ENCODE measurements at places on chromosomes 4 and X.

- no peak for DNase-seq
These were observed 4.4 kb upstream of the SRPX start for GRCh38 chrX:38225093-38225492.

- DNase-seq = no peak
These were observed 6.8 kb upstream of the IQSEC2 start for GRCh38 chrX:53288189-53288588.

- DNase-seq = peak; percentile 40
These were observed 125.3 kb upstream of the CLNK start for GRCh38 chr4:10809905-10810304.

- DNase-seq = no peak
These were observed 54.1 kb downstream of the CCNI start for GRCh38 chr4:77021614-77022089.

- no peak for DNase-seq
These were observed 1323.4 kb downstream of the RAPGEF2 start for GRCh38 chr4:160426233-160426632.

DNA sequence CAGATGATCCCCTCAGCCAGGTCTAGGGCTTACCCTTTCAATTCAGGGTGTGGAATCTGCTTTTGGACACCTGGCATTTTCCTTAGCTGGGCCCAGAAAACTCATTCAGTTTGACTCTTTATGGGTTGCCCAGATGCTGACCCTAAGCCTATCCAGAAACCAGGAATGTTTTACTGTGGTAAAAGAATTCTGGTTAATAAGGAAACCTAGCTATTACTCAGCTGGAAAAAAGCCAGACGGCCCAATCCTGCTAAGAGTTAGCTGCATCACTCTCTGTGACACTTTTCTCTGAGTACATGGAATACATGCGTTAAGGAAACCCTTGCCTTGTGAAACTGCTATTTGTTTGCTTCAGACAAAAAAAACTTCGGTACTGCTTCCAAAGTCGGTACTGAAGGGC, 28.0 kb downstream of the ING2 start:
- DNase-seq = no peak

DNA sequence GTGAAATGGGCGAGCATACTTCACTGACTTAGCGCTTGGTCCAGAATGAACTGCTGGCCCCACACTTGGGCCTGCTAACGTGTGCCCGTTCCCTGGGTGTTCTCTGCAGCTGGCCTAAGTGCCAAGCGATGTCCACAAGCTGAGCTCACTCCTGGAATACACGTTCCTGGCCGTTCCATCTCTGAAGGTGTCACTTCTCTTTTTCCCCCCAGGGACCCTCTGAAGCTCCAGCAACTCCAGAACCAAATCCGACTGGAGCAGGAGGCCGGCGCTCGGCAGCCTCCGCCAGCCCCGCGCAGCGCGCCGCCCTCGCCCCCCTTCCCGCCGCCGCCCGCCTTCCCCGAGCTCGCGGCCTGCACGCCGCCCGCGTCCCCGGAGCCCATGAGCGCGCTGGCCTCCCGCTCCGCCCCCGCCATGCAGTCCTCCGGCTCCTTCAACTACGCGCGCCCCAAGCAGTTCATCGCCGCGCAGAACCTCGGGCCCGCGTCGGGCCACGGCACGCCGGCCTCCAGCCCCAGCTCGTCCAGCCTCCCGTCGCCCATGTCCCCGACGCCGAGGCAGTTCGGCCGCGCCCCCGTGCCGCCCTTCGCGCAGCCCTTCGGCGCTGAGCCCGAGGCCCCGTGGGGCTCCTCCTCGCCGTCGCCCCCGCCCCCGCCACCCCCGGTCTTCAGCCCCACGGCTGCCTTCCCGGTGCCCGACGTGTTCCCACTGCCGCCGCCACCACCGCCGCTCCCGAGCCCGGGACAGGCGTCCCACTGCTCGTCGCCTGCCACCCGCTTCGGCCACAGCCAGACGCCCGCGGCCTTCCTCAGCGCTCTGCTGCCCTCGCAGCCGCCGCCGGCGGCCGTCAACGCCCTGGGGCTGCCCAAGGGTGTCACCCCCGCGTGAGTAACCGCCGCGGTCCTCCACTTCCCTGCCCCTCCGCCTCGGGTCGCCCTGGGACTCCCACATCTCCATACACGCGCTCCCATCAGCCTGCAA, 132.3 kb downstream of the CBR4 start:
- no peak for DNase-seq

DNA sequence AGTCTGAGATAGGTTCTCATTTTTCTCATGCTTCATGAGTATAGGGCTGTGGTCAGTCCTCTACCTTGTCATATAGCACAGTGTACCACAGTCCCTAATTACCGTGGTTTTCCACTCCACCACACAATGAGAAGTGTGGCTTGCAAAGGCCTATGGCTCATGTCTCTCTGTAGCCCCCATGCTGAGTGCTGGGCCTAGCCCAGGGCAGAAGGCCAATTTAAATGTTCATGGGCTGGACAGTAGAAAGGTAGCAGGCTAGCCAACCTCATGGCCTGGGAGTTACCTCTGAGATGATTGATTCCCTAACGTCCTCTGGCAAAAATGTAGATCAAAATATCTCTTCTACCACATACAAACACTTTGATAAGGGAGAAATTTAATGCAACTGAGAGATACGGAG, 222.5 kb downstream of the AFF2 start:
- DNase-seq = no peak
